Kidney glomerular epithelial cell (primary cell): ENCODE measurements at places on chromosomes 6 and 20.
A peak's percentile ranks its signal among the peaks of the same experiment; 100 is the strongest.

DNA sequence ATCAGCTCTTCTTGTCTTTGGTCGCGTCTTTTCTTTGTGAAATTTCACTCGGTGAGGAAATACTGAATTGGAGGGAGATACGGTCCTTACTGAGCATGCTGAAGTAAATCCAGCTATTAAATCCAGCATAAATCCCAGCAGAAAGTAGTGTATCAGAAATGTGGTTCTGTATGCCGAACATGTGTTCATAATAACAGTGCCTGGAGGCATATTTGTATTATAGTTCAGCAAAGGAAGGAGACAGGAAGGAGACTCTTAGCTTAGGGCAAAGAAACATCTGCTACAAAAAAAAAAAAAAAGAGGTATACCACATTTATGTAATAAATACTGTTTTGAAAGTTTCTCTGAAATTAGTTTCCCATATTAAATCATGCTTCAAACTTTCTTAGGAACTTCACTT is 211.8 kb downstream of the PLCB4 start:
- DNase-seq = no peak

DNA sequence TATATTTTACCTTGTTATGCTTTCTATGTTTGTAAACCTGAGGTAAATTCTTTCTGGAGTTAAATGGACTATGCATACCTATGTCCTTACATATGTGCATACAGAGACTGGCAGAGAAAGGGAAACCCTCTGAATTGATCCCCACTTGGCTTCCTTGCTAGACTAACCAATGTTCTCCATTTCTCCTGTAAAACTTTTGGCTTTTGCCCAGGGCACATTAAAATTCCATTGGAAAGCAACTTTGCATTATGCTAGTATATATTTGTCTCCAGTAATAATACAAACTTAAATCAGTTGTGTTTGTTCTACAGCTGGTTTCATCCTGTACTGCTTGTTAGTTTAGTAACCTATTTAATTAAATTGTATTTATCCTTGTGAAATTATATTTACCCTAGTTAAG is 646.0 kb upstream of the MARCKS start:
- DNase-seq = no peak

GRCh38 chr6:149990661-149991471 is 27.1 kb downstream of the ULBP1 start:
- DNase-seq = peak; percentile 2

- no peak for DNase-seq
Observed at GRCh38 chr6:158474961-158475343, 84.9 kb upstream of the TMEM181 start.

DNA sequence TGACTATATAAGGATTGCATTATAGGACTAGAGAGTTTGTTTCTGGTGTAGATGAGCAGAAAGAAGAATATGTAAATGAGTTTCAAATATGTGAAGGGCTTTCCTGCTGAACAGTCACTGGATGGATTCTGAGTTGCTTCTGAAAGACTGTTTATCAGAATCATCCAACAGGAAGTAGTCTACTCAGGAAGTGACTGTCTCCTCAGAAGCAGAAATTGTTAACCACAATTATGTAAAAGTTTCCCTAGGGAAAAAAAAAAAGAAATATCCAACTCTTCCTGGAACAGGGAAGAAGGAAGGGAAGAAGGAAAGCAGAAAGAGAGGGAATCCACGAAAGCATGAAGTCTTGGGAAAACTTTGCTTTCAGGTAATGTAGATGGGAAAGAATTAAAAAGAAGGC is 138.9 kb downstream of the TENT5A start:
- no peak for DNase-seq

DNA sequence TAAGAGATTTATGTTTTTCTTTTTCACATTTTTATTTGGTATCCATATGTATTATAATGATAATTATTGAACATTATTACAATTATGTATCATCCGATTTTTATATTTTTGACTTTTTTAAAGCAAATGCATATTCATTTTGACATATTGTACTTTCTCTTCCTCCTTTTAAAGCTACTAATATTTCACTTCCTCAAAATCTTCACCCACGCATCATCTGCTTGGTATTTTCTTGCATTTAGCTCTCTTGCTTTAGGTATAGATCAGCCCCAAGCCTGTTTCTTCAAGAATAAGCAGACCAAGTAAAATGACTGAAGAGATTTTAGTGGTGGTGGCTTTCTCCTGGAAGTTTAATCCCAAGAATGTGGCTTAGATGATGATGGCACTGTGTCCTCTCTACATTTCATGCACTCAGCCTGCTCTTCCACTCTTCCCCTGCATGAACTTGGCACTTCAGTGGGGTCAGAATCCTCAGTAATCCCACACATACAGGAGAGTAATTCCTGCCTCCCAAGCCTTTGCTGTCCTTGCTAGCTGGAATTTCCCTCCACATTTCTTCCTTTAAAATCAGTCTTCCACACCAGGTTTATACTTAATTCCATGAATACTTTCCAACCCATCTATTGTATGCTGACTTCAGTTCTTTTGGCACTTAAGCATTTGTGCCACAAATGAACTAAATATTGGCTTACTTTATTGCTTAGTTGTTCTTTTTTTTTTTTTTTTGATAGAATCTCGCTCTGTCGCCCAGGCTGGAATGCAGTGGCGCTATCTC is 8.2 kb downstream of the NCOA7 start:
- DNase-seq = peak; percentile 23

GRCh38 chr6:111361648-111362047 is 121.4 kb downstream of the REV3L start:
- DNase-seq = peak; percentile 5

DNA sequence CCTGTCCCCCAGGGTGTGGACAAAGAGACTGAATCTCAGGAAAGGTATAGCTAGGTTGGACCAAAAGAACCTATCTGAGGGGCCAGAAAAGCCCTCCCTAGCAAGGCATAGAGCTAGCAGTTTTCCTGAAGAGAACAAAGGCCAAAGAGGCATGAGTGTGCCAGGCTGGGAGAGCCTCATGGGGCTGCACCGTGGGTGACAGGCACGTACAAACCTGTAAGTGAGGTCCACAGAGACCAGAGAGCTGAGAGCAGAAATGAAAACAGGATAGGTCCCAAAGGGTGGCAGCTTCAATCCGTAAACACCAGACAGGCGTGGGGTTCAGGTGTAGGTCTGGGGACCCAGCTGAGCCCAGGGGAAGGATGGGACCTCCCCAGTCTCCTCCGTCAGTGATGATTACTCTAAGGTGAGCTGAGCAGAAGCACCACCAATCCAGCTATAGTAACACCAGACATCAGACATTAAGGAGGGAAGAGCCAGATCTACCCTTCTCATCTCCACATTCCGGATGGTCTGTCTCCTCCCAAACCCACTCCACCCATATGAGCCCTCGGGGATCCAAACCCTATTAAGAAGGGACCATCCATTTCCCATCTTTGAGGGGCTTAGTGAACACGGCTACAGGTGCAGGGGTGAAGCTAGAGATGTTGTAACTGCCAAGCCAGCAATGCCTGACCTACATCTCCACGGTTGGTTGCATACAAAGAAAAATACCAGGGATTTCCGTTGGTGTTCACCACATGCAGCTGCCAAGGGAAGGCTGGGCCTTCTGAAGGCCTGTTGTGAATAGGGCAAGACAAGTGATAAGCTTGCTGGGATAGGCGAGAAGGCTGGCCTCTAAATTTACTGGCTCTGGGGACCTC is 38.3 kb downstream of the BCL2L1 start:
- peak; percentile 57 for DNase-seq

DNA sequence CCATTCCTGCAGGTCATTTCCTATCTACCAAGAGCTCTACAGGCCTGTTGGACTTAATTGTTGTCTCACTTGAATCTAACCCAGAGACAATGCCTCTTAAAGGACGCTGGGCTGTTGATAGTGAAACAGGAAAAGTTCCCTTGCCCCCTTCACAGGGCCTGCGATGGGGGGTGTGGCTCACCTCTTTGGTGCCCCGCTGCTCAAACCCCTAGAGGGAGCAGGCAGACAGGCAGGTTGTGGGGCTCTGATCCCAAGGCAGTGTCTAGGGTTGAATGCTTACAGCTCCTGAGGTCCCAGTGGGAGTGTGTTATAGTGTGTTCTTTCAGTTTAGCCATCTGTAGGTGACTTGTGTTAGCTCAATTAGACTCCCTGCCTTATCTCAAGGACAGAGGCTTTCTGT is 68.0 kb downstream of the OTOR start:
- DNase-seq = no peak

- DNase-seq = no peak
Observed at GRCh38 chr20:51438136-51438535, 104.4 kb downstream of the NFATC2 start.

- DNase-seq = peak; percentile 67
Observed at GRCh38 chr6:166598441-166599138, 12.1 kb upstream of the RAMACL start.

DNA sequence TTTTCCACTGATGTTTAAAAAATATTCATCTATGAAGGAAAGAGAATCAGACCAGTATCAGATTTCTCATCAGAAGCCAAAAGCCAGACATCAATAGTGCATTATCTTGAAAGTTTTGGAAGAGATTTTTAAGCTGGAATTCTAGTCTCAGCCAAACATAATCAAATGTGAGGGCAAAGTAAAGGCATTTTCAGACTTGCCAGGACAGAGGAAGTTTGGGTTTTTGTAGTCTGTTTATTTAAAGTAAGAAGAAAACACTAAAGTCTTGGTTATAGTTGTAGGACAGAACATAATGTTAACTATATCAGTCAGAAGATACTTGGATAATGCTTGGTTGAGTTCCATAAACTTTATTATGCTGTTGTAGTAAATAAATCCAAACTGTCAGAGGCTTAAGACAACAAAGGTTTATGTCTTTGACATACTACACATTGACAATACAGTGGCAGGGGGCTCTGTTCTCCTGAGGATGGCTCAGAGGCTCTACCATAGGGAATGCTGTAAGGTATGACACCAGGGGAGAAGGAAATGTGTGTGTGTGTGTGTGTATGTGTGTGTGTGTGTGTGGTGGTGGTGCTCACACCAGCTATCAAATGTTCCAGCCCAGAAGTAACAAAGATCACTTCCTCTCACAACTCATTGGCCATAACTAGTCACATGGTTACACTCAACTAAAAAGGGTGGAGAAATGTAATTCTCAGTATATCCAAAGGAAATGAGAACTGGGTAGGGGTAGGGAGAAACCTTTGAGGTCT is 26.7 kb upstream of the YWHAB start:
- no peak for DNase-seq

- peak; percentile 79 for DNase-seq
Observed at GRCh38 chr6:3732345-3733141, 19.0 kb downstream of the PXDC1 start.

- DNase-seq = no peak
Observed at GRCh38 chr6:148855744-148856143, 108.9 kb downstream of the UST start.

DNA sequence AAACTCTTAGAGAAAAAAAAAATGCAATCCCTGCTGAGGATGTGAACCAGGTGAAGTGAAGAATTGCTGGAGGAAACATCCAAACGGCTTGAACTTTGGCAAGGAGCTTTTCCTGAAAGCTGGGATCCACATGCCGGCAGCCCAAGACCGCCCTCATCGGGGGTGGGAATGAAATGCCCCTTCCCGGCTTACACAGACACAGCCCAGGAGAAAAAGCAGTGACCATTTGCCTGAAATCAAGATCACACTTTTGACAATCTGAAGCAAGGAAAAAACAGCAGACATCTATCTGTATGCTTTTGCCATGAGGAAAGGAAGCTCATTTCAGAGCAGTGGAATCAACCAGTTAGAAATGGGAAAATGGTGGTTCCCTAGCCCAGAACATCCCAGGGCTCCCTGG is 254.5 kb downstream of the TAF4 start:
- DNase-seq = no peak

GRCh38 chr6:164227952-164228522 is 813.5 kb downstream of the QKI start:
- DNase-seq = no peak

GRCh38 chr20:48975955-48976354 is 54.4 kb downstream of the ARFGEF2 start:
- DNase-seq = no peak

GRCh38 chr6:52595000-52595795 is 18.3 kb upstream of the TRAM2 start:
- DNase-seq = peak; percentile 100

GRCh38 chr6:155994086-155994485 is 538.4 kb upstream of the NOX3 start:
- DNase-seq = no peak

DNA sequence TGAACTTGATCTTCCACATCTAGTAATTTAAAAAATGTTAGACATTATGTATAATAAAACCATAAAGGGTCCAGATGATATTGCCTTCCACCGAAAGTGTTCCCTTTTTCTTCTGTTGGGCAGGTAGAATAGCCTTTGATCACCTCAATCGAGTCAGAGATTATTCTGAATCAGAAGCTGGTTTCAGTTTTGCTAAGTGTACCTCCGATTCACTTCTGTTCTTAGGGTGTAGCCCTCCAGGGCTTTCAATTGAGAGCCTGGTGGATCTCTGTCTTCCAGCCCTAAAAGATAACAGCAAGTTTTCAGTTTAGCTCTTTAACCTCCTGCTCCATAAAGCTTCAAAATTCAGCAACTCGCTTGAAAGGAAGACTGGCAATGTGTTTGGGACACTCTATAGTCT is 21.1 kb upstream of the AIG1 start:
- DNase-seq = no peak

DNA sequence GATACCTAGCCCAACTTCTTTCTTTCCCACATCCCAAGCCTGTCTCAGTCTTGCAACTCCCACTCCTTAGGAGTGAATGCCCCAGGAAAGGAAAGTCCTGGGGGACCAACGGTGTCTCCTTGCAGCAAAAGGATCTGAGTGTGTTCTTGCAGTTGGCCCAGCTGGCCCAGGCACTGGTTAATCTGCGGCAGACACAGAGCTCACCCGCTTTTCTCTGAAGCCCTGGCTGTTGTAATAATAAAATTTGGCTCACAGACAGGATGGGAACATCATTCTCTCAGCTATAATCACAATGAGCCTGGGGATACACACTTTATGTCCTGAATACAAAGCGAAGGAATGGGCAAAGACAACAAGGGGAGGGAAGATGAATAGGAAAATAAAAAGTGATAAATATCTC is 287.0 kb upstream of the PRND start:
- no peak for DNase-seq

DNA sequence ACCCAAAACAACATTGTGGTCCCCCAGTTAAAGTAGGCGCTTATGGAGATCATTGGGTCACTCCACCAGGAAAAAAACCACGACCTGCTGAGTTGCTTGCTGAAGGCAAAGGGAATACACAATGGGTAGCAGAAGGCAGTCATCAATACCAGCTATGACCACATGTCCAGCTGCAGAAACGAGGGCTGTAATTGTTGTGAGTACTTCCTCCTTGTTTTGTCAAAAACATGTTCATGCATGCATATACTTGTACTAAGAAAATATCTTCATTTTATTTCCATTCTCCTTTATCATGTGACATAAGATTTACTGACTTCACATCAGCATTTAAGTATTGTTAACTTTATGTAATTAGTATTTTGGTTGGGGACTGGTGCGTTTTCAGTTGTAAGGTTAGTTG is 16.9 kb downstream of the SERINC1 start:
- DNase-seq = no peak

GRCh38 chr6:83114164-83114563 is 46.7 kb downstream of the DOP1A start:
- no peak for DNase-seq

DNA sequence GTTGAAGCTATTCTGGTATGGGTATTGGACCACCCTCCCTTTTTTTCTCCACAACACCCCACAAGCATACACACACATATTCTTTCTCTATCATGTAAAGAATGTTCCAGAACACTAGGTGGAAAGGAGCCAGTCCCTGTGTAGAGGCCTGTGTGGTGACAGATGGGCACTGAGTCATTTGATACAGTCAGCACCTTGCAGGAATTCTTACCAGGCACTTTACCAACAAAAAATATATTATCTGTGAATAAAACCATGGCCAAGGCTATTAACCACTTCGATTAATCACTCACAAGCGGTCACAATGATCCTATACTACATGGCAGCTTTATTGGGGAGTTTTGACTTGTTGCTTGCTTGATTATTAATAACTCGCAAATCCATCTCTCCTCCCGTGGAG is 149.5 kb downstream of the BFSP1 start:
- DNase-seq = no peak
